ENCODE measurements at places on chromosomes 4 and X. TPM values are rescaled to one million over a fixed set of nuclear protein-coding genes. Genes with fewer than 3 reads are reported as not detected.

- no peak for DNase-seq
These were observed 30.5 kb downstream of the STARD8 start for GRCh38 chrX:68677998-68678397.

- no peak for DNase-seq
These were observed 7.5 kb downstream of the ADD1 start for GRCh38 chr4:2850966-2851798.

DNA sequence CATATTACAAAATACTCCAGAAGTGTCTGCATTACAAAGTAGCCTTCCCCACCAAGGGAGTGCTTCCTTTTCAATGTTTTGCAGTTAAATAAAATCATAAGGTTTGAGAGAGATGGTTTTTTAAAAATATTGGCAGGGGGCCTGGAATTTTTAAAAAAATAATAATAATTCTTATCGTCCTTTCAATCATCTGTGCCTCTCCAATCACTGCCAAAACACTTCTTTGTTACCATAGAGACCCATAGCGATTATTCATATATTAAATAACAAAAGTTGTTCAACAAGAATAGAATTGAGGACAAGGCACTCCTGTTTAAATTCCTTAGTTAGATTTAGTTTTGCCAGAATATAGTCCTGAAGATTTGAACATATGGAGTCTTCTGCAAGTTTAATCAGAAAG lies 203.1 kb downstream of the FAT4 start:
- DNase-seq, result no peak

DNA sequence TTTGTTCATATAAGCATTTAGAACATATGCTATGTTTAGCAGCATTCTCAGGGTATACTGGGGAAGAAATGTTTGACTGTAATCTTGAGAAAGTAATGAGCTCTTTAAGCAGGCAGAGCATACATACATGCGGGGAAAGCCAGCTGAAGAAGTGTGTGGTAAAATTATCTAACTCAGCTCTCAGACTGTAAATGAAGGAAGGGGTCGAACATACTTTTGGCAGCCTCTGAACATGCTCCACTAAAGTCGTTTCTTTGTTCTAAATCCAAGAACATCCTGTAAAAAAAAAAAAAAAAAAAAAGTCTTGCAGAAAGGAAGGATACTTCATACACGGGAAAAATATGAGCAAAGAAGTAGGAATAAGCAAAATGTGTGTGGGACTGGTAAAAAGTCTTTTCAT lies 224.8 kb downstream of the GRID2 start:
- DNase-seq, result no peak

GRCh38 chrX:120790118-120790517 lies 85.5 kb downstream of the CT47B1 start:
- DNase-seq, result no peak

DNA sequence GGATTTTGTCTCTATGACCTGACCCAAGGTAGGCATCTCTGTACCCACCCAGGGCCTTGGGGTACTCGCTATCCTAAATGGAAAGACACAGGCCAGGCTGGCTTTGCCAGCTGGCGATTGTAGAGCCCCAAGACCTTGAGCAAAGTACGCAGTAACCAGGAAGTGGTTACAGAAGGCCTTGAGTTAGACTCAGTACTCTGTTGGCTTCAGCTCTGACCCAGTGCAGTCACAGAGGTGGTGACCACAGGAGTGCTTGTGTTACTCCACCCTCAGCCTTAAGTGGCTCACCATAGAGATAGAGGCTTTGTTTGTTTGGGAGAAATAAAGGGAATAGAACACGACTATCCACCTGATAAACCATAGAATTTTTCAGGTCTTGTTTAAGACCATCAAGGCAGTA lies 880.5 kb upstream of the POU3F4 start:
- DNase-seq, result no peak

GRCh38 chr4:148795156-148795864 lies 353.1 kb upstream of the NR3C2 start:
- DNase-seq, result peak; percentile 7

DNA sequence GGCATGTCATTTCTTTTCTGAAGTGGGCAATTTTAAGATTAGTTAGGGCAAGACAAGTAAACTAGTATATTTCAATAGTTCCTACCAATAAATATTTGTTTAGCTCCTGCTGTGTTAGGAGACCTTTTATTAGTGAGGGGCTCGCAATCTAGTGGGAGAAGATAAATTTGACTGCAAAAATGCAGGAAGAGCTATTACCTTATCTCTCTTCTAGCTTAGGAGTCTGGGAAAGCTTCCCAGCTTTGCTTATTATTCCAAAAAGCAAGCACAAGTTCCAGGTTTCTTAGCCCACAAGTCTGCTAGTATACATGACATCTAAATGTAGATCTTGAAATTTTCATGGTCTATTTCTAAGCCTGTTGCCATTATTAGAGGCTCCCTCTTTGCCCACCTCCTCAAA lies 191.1 kb downstream of the GC start:
- DNase-seq, result no peak

DNA sequence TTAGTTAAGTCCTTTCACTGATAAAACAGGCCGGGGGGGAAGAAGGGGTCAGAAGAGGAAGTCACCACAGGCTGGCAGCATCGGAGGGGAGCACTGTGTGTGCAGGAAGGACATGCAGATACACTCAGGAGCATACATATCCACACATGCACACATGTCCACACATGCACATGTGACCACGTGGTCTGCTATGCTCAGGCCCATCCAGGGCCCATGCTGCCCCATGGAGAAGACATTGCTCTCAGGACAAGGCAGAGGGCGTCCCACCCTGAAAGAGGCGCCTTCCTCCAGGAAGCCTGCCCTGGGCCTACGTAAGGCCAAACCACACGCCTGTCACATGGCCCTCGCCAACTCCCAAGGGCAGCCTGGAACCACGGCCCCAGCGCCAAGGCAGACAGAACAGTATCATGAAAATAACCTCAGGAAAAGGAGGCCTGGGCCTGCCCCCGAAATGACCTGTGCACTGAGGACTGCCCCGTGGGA lies 15.8 kb downstream of the WDR1 start:
- DNase-seq, result no peak

DNA sequence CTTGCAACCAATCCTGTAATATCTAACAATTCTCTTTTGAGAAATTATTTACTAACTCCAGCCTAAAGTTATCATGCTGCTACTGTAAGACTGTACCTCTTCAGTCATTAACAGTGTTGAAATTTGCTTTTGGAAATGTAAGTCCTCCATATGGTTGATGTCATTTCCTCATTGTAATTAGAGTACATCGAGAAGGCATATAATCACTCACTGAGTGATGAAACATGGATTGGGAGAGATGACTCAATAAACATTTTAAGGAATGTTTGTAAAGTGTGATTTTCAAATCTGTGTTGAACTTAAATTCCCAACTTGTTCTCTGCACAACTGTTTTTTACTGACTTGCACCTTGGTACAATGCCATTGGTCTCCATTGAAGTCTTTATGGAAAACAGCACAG lies 61.2 kb downstream of the HMGB2 start:
- no peak for DNase-seq

DNA sequence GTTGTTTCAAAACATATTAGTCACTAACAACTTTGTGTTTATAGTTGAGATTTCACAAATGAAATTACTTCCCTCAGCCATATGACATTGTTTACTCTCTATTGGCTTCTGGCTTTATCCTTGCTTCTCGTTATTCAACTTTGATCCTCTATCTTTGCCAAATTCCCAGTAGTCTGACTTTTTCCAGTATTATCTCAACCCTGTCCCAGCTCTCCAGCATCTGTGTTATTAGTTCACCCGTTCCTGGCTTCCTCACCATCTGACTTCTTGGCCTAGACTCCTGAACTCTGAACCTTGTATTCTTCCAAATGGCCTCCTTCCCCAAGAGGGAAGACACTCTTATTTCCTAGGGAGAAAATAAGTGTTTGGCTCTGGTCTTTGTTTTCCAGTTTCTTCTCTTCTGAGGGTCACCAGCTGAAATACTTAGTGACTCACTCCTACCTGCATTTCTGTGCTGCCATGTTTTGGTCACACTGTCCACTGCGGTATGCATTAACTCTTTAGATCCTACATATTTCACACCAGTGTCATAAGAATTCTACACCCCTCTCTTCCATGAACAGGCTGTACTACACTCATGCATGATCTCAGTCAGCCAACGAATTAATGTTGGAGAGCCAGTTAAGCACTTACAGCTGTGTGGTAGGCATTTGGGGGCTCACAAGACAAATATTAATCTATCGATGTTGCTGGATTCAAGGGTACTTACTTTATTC lies 17.0 kb upstream of the ARHGAP24 start:
- no peak for DNase-seq

DNA sequence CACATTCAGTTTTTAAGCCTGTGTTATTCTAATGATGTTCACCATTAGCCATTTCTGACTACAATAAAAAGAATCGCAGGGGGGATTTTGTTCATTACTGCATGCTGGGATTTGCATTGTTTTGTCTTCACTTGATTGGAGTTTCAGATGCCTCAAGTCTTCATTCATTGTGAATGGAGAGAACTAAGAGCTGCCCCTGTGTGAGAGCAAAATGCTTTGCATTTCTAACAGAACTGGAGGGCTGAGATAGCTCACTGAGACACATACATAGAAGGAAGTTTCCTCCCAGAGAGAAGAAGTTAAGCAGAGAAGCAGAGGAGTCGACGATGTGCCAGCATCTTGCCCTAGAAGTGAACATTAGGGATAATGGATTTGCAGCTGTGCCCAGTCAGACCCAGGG lies 113.5 kb upstream of the GATB start:
- DNase-seq, result no peak

- no peak for DNase-seq
These were observed 2.4 kb upstream of the PTCHD1 start for GRCh38 chrX:23332101-23332887.

GRCh38 chr4:163110442-163110841 lies 56.2 kb downstream of the NAF1 start:
- DNase-seq, result no peak

GRCh38 chr4:41125558-41126311 lies 88.6 kb downstream of the APBB2 start:
- DNase-seq, result no peak

DNA sequence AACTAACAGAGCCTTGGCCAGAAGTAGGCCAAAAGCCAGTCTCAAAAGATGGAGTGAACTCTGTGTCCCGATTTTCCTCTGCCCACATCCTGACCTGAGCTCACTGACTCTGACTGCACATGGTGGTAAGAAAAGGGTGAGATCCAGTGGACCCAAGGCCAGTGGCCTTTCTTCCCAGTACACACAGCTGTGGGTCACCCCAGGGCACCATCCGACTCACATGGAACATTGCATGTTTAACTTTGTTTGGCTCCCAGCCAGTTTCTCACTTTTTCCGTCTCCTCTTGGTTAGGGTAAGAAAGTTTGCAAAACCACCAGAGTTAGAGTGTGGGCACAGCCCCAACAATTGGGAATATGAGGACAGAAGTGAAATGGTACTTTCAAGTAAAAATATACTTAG lies 69.8 kb downstream of the GAB1 start:
- DNase-seq, result peak; percentile 77

DNA sequence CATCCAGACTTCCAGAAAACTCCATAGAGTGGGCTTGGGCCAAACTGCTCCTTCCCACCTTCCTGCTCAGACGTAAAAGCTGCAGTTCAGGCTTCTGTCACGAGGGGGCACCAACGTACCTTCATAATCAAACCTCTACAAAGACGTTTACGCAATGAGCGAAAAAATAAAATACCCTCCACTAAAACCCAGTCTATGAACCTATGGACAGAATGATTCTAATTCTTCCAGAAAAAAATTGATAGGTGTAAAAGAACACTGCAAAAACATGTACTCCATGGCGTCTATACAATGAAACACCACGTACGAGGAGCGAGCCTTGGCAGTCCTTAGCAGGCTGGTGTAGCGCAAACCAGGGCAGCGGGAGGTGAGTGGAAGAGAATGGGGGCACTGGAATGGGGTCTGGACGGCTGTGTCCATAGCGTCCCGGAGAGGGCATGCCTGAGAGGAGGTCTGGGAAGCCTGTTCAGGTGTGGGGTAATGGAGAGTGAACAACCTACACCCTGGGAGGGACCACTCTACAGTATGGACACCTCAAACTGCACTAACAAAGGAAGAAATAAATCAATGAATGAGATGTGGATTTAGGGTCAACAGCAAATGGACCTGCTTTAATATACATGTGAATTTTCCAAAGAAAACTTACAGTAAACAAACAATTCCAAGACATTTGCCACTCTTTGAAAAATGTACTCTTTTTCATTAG lies 14.4 kb upstream of the RAB40A start:
- peak; percentile 56 for DNase-seq

DNA sequence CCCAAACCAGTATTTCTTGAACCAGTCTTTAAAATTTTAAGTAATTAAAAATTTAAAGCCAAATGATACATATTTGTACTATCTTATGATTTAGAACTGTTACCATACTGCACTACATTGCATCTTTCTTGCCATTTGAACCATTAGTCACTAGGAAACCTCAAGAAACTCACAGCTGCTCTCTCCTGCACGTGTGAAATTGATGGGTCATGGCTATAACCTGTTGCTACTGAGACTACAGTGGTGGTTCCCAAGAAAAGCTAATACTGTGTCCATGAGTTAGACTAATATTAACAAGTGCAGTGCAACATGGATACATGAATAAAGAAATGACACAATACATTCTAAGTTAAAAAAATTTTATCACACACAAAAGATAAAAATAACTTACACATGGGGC lies 88.4 kb downstream of the PDE5A start:
- DNase-seq, result no peak

- DNase-seq, result no peak
These were observed 42.7 kb downstream of the UBA6 start for GRCh38 chr4:67658302-67658701.

DNA sequence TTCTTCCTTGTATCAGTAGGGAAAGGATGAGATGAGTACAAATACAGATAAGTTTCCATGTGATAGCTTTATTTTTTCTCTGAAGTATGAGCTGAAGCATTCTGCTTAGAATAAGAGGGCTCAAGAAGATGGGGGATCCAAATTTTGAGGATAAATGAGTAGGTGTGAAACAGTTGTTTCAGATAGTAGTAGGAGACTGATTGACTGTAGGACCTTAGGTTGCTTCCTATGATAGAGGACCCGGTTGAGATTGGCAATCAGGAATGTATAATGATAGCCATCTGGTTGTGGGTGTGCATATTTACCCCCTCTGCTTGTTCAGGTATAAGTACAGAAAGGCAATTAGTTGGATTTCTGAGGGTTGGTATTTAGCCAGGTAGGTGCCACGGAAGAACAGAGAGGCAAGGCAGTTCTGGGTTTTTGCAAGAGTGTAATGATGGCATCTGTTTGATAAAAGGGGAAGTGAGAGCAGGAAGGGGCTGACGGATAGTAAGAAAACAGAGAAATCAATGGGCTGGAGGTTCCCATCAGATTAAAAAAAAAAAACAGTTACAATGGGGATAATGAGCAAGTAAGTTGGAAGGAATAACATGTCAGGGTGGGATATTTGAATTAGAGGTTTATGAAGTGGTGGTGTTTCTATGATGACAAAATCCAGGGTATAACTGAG lies 13.7 kb downstream of the OCRL start:
- DNase-seq, result no peak

HS3ST1 gene
- 0.88 TPM for polyA plus RNA-seq

MAGEA9B gene
- not detected for polyA plus RNA-seq

SSX4 gene
- not detected for polyA plus RNA-seq

TLR3 gene
- 0.66 TPM for polyA plus RNA-seq

CXCL6 gene
- not detected for polyA plus RNA-seq

PRRG1 gene
- polyA plus RNA-seq, result 3.0 TPM

MAGEB17 gene
- not detected for polyA plus RNA-seq

ZNF185 gene
- polyA plus RNA-seq, result 0.62 TPM

HTN3 gene
- polyA plus RNA-seq, result not detected

RHOXF2 gene
- polyA plus RNA-seq, result not detected

HSFX2 gene
- 0.70 TPM for polyA plus RNA-seq

ERAS gene
- 0.04 TPM for polyA plus RNA-seq

Measured in heart right ventricle (tissue), 16 donors.